ENCODE measurements at places on chromosomes 2 and 18. TPM values are rescaled to one million over a fixed set of nuclear protein-coding genes. Genes with fewer than 3 reads are reported as not detected.

- H3K27me3 ChIP-seq: no peaks in the 10 kb centered on the region
- no peak overlapping the region for H3K27ac ChIP-seq
- H3K4me3 ChIP-seq: no peak overlapping the region
- H3K4me1 ChIP-seq: peaks cover 4% of the 10 kb centered on the region
Measured at GRCh38 chr2:101477556-101477955, 2.6 kb upstream of the RFX8 start.

DNA sequence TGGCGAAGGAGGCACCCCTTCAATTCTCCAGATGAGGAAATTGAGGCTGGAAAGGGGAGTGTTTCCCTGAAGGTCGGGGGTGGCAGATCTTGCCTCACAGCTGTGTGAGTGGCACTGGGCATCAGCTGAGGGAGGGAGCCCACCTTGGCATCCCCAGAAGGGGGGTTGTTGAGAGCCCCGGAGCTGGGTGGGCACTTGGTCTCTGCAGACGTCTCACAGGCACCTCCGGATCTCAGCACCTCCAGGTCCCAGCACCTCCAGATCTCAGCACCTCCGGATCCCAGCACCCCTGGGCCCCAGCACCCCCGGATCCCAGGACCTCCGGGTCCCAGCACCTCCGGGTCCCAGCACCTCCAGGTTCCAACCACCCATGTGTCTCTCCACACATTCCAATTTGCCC, 137.9 kb downstream of the NFATC1 start:
- H3K27me3 ChIP-seq: peaks cover 11% of the 10 kb centered on the region
- no peaks in the 10 kb centered on the region for H3K4me1 ChIP-seq
- no peak overlapping the region for H3K27ac ChIP-seq

DNA sequence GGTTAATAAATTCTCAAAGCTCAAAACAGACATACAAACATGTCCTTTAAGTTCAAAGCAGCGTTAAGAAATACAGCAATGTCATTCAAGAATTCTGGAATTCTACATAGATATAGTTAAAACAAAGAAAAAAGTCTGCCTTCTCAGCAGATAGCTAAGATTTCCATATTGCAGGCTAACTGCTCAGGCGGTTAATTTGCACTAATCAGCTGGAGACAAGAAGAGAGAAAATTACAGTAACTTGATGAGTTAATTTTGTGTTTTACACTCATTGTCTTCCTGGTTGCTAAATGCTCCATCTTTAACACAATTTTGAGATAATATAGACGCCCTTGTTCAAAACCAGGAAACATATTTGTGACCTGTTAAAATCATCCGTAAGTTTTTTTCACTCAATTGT, 1012.0 kb downstream of the LRP1B start:
- no peaks in the 10 kb centered on the region for H3K27me3 ChIP-seq
- H3K27ac ChIP-seq: no peak overlapping the region
- H3K4me1 ChIP-seq: no peaks in the 10 kb centered on the region
- no peaks in the 10 kb centered on the region for H3K36me3 ChIP-seq
- H3K4me3 ChIP-seq: no peak overlapping the region

GRCh38 chr2:144522897-144523595, 3.1 kb upstream of the ZEB2 start:
- no peak overlapping the region for H3K4me3 ChIP-seq
- peaks cover 21% of the 10 kb centered on the region for H3K27me3 ChIP-seq
- no peaks in the 10 kb centered on the region for H3K36me3 ChIP-seq
- DNase-seq: peak; percentile 82
- no peaks in the 10 kb centered on the region for H3K4me1 ChIP-seq

GRCh38 chr2:200939832-200940231, 23.6 kb downstream of the ORC2 start:
- H3K4me1 ChIP-seq: no peaks in the 10 kb centered on the region
- no peaks in the 10 kb centered on the region for H3K27me3 ChIP-seq
- no peak overlapping the region for H3K27ac ChIP-seq
- H3K36me3 ChIP-seq: peaks cover 38% of the 10 kb centered on the region

GRCh38 chr2:217520356-217521010, 482.3 kb downstream of the TNS1 start:
- no peaks in the 10 kb centered on the region for H3K27me3 ChIP-seq
- no peaks in the 10 kb centered on the region for H3K4me1 ChIP-seq
- no peak overlapping the region for H3K27ac ChIP-seq
- H3K36me3 ChIP-seq: no peaks in the 10 kb centered on the region
- DNase-seq: no peak
- H3K4me3 ChIP-seq: no peak overlapping the region

CFC1 gene
- polyA plus RNA-seq: 1.3 TPM

FIGN gene
- polyA plus RNA-seq: 0.42 TPM

RGPD4 gene
- polyA plus RNA-seq: not detected

ODC1 gene
- polyA plus RNA-seq: 32.5 TPM

LRRC30 gene
- not detected for polyA plus RNA-seq

Measured in lung (tissue), 17 donors.